ENCODE measurements at places on chromosomes 1 and 21. TPM values are rescaled to one million over a fixed set of nuclear protein-coding genes. Genes with fewer than 3 reads are reported as not detected.

ZMYM4 gene
- polyA plus RNA-seq = 6.7 TPM

SELL gene
- polyA plus RNA-seq = 1.2 TPM

COL24A1 gene
- polyA plus RNA-seq = 0.04 TPM

IPP gene
- polyA plus RNA-seq = 7.4 TPM

LCE3D gene
- polyA plus RNA-seq = not detected

SPATA46 gene
- polyA plus RNA-seq = not detected

PGBD2 gene
- 1.7 TPM for polyA plus RNA-seq

PDE9A gene
- polyA plus RNA-seq = 7.0 TPM

NR5A2 gene
- polyA plus RNA-seq = 1.1 TPM

DNA sequence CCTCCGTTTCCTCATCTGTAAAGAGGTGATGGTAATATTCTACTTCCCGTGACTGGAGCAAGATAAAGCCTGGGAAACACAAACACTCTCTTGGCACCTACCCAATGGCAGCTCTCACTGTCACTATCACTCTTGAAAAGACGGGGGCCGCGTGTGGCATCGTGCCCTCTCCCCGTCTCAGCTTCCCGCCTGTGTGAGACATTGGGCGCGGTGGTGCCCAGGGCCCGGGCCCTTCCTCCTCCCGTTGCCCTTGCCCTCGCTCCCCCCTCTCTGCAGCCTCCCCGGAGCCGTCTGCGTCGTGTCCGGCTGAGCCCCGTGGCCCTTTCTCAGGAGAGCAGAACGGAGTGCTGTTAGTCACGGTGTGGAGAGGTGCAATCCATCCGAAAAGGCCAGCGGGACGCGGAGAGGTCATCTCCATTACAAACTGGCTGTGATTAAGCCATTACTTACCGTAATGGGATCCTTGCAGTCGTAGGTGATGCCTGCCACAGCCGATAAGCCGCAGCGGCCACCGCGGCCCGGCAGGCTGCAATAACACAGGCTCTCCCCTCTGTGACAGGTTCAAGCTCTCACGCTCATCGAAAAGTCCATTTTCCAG lies 156.4 kb upstream of the ZC3H12A start:
- DNase-seq = no peak

DNA sequence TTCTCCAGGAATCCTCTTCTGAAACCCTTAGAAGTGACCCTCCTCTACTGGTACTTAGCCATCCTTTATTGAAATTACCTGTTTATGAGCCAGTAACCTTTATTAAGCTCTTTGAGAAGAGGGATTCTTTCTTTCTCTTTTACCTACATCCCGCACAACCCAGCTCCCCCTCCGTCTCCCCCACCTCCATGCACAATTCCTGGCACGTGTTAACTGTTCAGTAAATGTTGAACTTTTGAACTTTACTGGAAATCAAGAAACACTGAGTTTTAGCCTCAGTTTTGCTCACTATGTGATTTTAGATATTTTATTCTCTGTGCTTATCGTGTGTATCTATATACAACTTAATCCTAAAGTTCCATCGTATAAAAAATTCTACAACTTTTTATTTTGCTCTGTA lies 1.8 kb downstream of the TMED5 start:
- no peak for DNase-seq

- no peak for DNase-seq
Measured at GRCh38 chr1:27141266-27142003, 13.5 kb downstream of the SLC9A1 start.

DNA sequence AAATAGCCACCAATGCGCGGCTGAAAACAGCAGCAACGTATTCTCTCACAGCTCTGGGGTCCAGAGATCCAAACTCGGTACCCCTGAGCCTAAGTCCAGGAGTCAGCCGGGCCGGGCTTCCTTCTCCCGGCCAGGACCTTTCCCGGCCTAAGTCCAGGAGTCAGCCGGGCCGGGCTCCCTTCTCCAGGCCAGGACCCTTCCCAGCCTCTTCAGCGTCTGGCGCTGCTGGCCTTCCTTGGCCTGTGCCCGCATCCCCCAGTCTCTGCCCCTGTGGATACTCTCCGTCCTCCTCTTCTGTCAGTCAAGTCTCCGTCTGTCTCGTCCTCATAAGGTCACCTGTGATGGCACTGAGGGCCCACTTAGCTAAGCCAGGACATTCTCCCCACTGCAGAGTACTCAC lies 32.2 kb downstream of the KCNAB2 start:
- no peak for DNase-seq

DNA sequence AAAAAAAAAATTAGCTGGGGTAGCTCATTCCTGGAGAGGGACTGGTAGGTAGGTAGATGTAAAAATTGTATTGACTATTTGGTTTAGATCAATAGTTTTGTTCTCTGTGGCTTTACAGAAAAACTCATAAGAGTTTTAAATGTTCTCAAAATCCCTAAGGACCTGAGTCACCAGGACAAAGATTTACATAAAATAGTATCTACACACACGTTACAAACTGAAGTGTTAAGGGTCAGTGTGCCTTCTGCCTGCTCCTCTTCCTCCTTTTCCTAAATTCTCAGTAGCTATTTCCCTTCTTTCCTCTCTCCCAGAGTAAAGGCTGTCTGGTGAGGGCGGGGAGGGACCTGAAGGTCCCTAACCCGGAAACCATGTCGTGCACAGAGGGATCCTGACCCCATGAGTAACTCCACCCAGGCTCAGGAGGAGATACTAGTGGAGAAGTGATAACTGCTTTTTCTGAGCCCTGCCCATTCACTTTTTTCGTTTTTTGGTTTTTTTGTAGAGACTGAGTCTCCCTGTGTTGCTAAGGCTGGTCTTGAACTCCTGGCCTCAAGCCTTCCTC lies 8.1 kb downstream of the PLEKHM2 start:
- DNase-seq = no peak

DNA sequence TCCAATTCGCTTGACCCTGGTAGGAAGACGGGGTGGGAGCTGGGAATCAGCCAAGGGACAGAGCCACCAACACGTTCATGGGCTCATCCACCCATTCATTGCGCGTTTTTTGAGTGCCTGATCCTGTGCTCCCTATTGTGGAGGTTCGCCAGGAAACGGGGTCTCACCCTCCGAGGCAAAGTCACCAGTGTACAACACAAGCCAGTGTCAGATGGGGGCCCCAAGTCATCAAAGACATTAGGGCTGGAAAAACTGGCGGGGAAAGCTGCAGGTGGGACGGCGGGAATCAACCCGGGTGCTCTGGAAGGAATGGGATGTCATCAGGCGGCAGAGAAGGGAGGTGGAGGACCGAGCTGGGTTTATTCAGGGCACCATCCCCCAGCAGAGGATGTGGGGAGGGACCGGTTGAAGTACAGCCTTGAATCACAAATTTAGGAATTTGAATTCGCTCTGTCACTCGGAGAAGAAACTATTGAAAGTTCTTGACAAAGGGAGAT lies 667 bp upstream of the NID1 start:
- peak; percentile 44 for DNase-seq

GRCh38 chr1:169762699-169763098 lies 28.8 kb upstream of the SELE start:
- no peak for DNase-seq

- no peak for DNase-seq
Measured at GRCh38 chr1:6984536-6984935, 199.3 kb downstream of the CAMTA1 start.

GRCh38 chr1:222643606-222643937 lies 25.7 kb downstream of the MIA3 start:
- DNase-seq = no peak

DNA sequence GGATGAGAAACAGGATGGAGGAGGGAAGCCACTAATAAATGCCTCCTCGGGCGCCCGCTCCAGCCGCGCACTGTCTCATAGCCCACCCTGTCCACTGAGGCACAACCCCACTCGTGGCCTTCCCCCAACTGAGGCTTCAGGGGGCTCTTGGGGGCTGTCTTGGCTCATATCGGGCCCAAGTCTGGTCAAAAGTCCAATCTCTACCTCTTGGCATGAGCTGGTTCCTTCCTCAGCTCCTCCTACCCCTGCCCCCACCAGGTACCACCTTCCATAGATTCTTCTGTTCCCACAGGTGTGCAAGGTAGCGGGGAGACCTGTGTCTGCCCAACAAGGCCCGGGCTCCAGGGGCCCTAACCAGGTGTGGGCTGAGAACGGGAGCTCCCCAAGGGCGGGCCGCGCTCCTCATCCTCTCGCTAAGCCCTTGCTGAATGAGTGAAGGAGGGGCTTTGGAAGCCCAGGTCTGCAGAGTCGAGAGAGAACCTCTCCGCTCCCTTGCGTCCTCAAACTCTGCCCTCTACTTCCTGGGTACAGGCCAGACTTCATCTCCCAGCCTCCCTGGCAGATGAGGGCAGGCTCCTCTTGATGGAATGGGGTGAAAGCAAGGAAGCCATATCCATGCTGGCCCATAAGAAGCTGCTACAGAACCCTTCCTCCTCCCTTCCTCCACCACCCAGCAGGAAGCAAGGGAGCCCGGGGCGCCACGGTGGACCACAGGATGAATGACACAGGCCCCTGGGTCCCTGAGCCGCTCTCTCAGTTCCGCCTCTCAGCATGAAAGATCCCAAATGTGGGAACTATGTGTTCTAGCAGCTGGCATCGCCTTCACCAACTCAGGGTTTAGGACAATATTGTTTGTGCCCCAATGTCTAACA lies 74.7 kb downstream of the PSMG1 start:
- DNase-seq = no peak

- no peak for DNase-seq
Measured at GRCh38 chr1:153852170-153852569, 70.6 kb downstream of the GATAD2B start.

- no peak for DNase-seq
Measured at GRCh38 chr1:242187816-242188215, 188.9 kb upstream of the MAP1LC3C start.

GRCh38 chr1:11848373-11848700 lies 754 bp upstream of the NPPA start:
- DNase-seq = no peak

Data from heart right ventricle (tissue), 16 donors.